ENCODE measurements at places on chromosomes 6 and 20. TPM values are rescaled to one million over a fixed set of nuclear protein-coding genes. Genes with fewer than 3 reads are reported as not detected.

DNA sequence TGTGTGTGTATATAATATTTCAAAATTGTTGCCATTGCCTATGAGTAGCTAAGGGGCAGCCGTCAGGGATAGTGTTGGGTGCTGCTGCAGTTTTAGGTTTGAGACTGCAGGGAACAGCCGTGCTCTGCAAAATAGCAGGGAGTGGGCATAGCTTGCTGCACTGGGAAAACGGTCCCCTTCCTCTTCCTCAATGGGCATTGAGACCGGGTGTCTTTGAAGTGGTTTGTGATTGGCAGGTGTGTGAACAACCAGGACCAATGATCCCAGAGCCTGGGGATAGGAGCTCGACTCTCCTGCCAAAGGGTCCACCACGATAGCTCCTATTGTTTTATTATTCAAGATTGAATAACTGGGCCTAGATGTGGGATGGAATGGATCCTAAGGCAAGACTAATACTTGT, 5.1 kb upstream of the EBF4 start:
- no peak for DNase-seq
- peaks cover 3% of the 10 kb centered on the region for H3K36me3 ChIP-seq
- peaks cover 15% of the 10 kb centered on the region for H3K4me1 ChIP-seq
- H3K27me3 ChIP-seq, result peaks cover 17% of the 10 kb centered on the region
- H3K27ac ChIP-seq, result no peak overlapping the region

DNA sequence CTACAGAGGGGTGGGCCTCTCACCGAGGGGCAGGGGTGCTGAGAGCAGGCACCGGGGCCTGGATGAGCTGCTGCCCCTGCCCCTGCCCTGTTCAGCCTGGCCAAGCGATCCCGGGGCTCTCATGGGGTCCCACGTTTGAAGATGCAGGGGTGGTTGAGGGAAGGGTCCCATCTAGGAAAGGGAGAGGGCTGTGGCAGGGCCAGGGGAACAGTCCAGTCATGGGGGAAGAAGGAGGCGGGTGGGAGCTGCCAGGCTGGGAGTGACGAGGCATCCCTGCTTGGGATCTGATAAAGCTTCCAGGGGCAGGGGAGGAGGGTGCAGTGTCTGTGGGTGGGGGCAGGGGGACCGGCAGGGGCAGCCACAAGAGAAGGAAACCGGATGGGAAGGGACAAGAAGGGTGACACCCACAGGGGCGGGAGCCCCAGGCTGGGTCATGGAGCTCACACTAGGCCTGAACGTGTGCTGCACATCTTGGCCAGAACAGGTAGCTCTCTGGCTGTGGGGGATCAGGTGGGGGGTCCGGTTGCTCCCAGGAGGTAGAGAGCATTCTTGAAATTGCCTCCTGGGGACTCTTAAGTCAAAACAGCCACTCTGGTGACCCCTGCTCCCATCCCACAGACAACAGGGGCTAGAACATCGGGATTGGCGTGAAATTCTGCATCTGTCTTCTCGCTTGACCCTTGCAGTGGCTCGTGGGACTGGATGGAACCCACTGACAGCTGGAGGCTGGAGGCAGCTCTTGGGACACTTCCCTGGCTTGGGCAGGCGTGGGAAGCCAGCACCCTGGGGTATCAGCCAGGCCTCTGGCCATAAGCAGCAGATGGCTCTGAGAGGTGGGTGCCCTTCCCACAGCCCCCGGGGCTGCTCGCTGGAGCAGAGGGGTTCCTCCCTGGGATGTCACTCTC, 58.0 kb upstream of the GATA5 start:
- no peaks in the 10 kb centered on the region for H3K27me3 ChIP-seq
- no peak for DNase-seq
- no peaks in the 10 kb centered on the region for H3K36me3 ChIP-seq
- no peak overlapping the region for H3K4me3 ChIP-seq
- H3K4me1 ChIP-seq, result no peaks in the 10 kb centered on the region

TRIM10 gene
- 0.25 TPM for total RNA-seq

GRCh38 chr6:41674231-41675000, 36.1 kb downstream of the MDFI start:
- no peak overlapping the region for H3K27ac ChIP-seq
- H3K36me3 ChIP-seq, result no peaks in the 10 kb centered on the region
- DNase-seq, result no peak
- H3K27me3 ChIP-seq, result peaks cover 6% of the 10 kb centered on the region
- no peak overlapping the region for H3K4me3 ChIP-seq
- no peaks in the 10 kb centered on the region for H3K4me1 ChIP-seq

- peaks cover 2% of the 10 kb centered on the region for H3K27me3 ChIP-seq
- H3K27ac ChIP-seq, result no peak overlapping the region
- no peaks in the 10 kb centered on the region for H3K4me1 ChIP-seq
- DNase-seq, result no peak
- no peak overlapping the region for H3K4me3 ChIP-seq
- peaks cover 17% of the 10 kb centered on the region for H3K36me3 ChIP-seq
Observed at GRCh38 chr6:127352524-127352923, 9.1 kb upstream of the ECHDC1 start.

DNA sequence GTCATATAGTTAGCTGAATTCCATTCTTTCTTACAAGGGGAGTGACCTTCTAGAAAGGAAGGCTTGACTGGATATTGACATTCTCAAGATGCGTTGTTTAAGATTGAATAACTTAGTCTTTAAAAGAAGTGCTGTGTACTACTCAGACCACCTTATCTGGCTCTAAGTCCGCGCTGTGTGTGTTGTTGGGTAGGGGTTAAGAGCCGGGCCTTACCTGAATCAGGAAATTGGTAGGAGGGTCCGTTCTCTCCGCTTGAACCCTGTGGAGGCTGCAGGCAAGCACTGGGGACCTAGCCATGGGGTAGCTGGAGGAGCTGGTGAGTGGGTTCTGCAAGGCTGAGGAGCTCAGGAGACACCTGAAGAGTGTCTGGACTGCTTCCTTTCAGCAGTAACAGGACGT, 9.0 kb upstream of the SCML4 start:
- H3K27me3 ChIP-seq, result no peaks in the 10 kb centered on the region
- H3K4me1 ChIP-seq, result peaks cover 27% of the 10 kb centered on the region
- DNase-seq, result no peak
- H3K27ac ChIP-seq, result no peak overlapping the region
- H3K36me3 ChIP-seq, result no peaks in the 10 kb centered on the region
- H3K4me3 ChIP-seq, result no peak overlapping the region

Data from activated naive CD4-positive, alpha-beta T cell treated with anti-CD3 and anti-CD28 coated beads for 36 hours (primary cell).